H9 (cell line): ENCODE measurements at places on chromosomes 13 and 19.

DNA sequence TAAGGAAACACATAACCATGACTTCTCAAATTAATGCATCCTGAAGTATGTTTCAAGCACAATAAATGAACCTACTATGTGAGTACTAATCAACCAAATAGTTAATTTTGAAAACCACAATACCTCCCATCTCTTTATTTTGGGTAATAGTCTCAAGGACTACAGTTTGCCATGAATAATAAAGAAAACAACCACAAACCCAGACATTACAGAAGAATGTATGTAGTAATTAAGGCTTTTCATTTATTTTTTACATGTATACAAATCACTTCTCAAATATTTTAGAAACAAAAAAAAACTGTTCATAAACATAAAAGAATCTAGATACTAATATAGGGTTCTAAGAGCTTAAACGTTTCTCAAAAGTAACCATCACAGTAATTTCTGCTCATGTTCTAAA, 6.8 kb downstream of the KATNAL1 start:
- DNase-seq, result no peak
- H3K4me1 ChIP-seq, result no peaks in the 10 kb centered on the region
- no peak overlapping the region for H3K4me3 ChIP-seq
- H3K27ac ChIP-seq, result no peak overlapping the region

GRCh38 chr19:1861599-1862031, 1.8 kb downstream of the KLF16 start:
- peaks cover 3% of the 10 kb centered on the region; the same call in 1 of the 2 replicates for H3K4me1 ChIP-seq
- H3K27me3 ChIP-seq, result no peaks in the 10 kb centered on the region; the same call in 1 of the 2 replicates
- DNase-seq, result no peak
- peak overlapping the region; percentile 93 for H3K4me3 ChIP-seq
- no peak overlapping the region for H3K27ac ChIP-seq

GRCh38 chr19:16897856-16898161, 9.0 kb downstream of the F2RL3 start:
- no peaks in the 10 kb centered on the region for H3K36me3 ChIP-seq
- H3K4me3 ChIP-seq, result peak overlapping the region; percentile 85
- H3K27ac ChIP-seq, result no peak overlapping the region
- H3K4me1 ChIP-seq, result no peaks in the 10 kb centered on the region
- peaks cover 4% of the 10 kb centered on the region; the same call in 1 of the 2 replicates for H3K27me3 ChIP-seq

- no peaks in the 10 kb centered on the region for H3K4me1 ChIP-seq
- no peak overlapping the region for H3K27ac ChIP-seq
- no peak for DNase-seq
- no peak overlapping the region for H3K4me3 ChIP-seq
- H3K27me3 ChIP-seq, result peaks cover 10% of the 10 kb centered on the region
These were observed 870 bp upstream of the GRIN3B start for GRCh38 chr19:999379-999719.

DNA sequence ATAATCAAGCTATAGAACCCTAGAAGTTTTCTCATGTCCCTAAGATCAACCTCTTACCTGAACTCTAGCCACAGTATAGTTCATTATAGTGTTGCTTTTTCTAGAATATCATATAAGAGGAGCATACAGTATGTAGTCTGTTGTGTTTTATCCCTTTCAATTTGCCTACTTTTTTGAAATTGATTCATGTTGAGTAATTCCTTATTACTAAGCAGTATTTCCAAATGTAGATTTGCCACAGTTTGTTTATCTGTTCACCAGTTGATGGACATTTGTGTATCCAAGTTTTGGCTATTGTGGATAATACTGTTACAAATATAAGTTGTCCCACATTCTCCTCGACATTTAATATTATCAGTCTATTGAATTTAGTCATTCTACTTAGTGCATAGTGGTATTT, 138.0 kb downstream of the LMO7 start:
- no peak overlapping the region for H3K4me3 ChIP-seq
- H3K27me3 ChIP-seq, result no peaks in the 10 kb centered on the region; the same call in 1 of the 2 replicates
- no peak overlapping the region for H3K27ac ChIP-seq
- peaks cover 8% of the 10 kb centered on the region for H3K36me3 ChIP-seq

- H3K27ac ChIP-seq, result no peak overlapping the region
- no peaks in the 10 kb centered on the region for H3K36me3 ChIP-seq
These were observed 5.7 kb downstream of the JAK3 start for GRCh38 chr19:17841810-17842662.

DNA sequence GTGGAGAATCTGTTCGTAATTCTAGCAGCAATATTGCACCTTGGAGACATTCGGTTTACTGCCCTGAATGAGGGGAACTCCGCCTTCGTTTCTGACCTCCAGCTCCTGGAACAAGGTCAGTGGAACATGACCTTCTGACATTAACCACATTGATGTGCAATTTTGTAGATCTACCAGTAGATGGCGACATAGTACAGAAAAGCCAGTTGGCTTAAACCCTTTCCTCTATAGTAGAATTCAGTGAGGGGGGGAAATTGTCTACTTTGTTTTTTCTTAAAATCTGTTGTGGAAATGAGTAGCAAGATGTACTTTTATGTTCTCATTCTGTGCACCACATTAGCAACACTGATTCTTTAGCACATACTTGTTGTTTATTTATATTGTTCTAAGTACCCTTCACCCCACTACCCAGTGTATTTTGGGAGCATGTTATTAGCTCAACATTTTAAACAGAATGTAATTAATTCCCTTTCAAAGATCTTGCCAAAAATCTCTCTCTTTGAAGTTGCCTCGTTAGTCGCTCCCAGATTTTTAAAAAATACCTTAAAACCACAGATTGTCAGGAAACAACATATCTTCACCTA, 332.2 kb downstream of the MYO16 start:
- no peaks in the 10 kb centered on the region for H3K36me3 ChIP-seq
- H3K27me3 ChIP-seq, result no peaks in the 10 kb centered on the region
- DNase-seq, result no peak
- no peak overlapping the region for H3K27ac ChIP-seq

- H3K4me1 ChIP-seq, result peaks cover 8% of the 10 kb centered on the region; the same call in 1 of the 2 replicates
- no peak overlapping the region for H3K27ac ChIP-seq
- no peaks in the 10 kb centered on the region for H3K27me3 ChIP-seq
These were observed 11.7 kb downstream of the CIC start for GRCh38 chr19:42280815-42281145.

GRCh38 chr19:485583-486236, 10.6 kb upstream of the MADCAM1 start:
- no peaks in the 10 kb centered on the region; the same call in 1 of the 2 replicates for H3K4me1 ChIP-seq
- H3K4me3 ChIP-seq, result peak overlapping the region; percentile 45
- H3K27me3 ChIP-seq, result no peaks in the 10 kb centered on the region
- peaks cover 4% of the 10 kb centered on the region for H3K36me3 ChIP-seq

GRCh38 chr19:18929311-18929710, 9.8 kb downstream of the DDX49 start:
- H3K4me3 ChIP-seq, result no peak overlapping the region
- H3K27ac ChIP-seq, result no peak overlapping the region
- H3K4me1 ChIP-seq, result no peaks in the 10 kb centered on the region

DNA sequence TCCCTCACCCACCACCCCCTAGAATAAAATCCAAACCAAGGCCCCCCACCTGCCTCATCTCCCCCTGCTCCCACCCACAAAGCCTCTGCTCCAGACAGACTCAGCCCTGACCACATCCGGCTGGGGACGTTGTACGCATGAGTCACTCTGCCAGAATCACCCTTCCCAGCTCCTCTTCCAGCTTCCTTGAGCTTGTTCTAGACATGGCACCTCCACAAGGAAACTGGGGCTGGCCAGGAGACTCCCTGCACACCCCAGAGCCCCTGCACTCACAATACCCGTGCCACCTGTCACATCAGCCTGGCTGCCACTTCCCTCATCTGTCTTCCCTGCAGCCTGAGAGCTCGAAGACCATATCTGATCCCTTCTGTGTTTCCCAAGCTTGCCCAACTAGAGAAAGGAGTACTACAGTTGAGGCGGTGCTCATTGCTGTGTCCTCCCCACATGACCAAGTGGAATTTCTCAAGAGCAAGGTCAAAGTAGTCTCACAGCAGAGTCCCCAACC, 9.7 kb downstream of the DEDD2 start:
- H3K4me1 ChIP-seq, result no peaks in the 10 kb centered on the region
- no peak overlapping the region; the same call in 2 of the 3 replicates for H3K4me3 ChIP-seq
- H3K36me3 ChIP-seq, result peaks cover 72% of the 10 kb centered on the region
- no peaks in the 10 kb centered on the region for H3K27me3 ChIP-seq

- H3K27ac ChIP-seq, result no peak overlapping the region
- H3K4me3 ChIP-seq, result no peak overlapping the region
- DNase-seq, result no peak
- no peaks in the 10 kb centered on the region for H3K4me1 ChIP-seq
These were observed 201.5 kb upstream of the CSNK1A1L start for GRCh38 chr13:37306778-37307544.

DNA sequence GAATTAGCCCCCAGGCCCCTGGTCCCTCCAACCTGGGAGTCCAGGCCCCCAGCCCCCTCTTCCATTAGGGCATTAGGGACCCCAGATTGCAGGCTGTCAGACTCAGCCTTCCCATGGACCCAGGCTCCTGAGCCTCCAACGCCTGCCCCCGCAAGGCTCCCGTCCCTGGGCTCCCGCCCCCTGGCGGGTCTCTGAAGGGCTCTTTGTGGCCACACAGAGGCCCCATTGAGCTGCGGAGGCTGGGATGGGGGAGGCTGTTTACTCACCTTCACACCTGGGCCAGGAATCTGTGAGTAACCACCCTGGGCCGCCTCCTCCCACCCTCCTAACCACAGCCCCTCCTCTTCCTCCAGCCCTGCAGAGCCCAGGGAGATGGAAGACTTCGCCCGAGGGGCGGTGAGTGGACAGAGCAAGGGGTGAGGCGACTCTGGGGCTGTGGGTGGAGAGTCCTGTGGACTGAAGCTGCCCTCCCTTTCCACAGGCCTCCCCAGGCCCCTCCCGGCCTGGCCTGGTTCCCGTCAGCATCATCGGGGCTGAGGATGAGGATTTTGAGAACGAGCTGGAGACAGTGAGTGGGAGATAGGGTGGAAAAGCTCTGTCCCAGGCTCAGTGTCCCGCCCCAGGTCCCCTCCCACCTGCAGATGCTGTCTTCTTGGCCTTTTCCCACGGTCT, 4.9 kb downstream of the ARHGEF1 start:
- H3K27me3 ChIP-seq, result no peaks in the 10 kb centered on the region
- peak; percentile 92 for DNase-seq
- H3K27ac ChIP-seq, result no peak overlapping the region
- peaks cover 8% of the 10 kb centered on the region for H3K4me1 ChIP-seq
- peak overlapping the region; percentile 12; the same call in 2 of the 3 replicates for H3K4me3 ChIP-seq
- H3K36me3 ChIP-seq, result peaks cover 4% of the 10 kb centered on the region; the same call in 1 of the 2 replicates

GRCh38 chr13:94598281-94598680, 2.3 kb upstream of the TGDS start:
- no peak for DNase-seq
- no peak overlapping the region for H3K27ac ChIP-seq
- H3K36me3 ChIP-seq, result peaks cover 7% of the 10 kb centered on the region
- no peaks in the 10 kb centered on the region for H3K4me1 ChIP-seq
- H3K27me3 ChIP-seq, result no peaks in the 10 kb centered on the region; the same call in 1 of the 2 replicates

DNA sequence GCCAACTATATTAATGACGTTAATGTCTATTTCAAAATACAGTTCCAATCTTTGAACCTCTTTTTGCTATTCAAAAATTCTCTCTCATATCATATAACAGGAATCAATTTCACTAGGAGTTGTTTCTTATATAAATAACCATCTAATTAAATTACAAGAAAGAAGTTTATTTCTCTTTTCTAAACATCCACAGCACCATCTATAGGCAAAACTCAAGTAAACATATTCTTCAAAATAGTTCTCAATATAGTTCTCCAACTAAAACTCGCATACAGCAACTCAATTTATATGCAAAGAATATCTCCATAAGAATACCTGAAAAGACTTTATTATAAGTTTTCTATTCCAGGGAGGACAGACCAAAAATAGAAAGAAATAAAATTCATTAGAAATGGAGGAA, 65.6 kb downstream of the RBM26 start:
- no peaks in the 10 kb centered on the region for H3K27me3 ChIP-seq
- no peaks in the 10 kb centered on the region for H3K4me1 ChIP-seq
- H3K4me3 ChIP-seq, result no peak overlapping the region
- H3K36me3 ChIP-seq, result peaks cover 78% of the 10 kb centered on the region

DNA sequence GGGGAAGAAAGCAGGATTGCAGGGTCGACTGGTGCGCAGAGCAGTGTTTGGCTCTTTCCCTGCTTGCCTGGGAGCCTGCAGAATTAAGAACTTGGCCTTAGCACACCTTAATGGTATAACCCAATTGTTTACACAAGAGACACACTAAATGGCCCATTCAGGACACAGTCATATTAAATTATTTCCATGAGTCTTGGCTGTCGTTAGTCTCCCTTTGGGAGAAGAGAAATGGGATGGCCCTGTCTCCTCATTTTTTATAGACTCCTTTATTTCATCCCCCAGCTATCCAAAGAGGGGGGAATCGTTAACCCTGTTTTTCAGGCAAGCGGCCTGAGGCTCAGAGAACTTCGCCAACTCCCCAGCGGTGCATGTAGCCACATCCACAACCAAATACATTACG, 282.5 kb downstream of the SUCLA2 start:
- H3K27me3 ChIP-seq, result no peaks in the 10 kb centered on the region
- DNase-seq, result no peak
- H3K27ac ChIP-seq, result no peak overlapping the region
- H3K36me3 ChIP-seq, result no peaks in the 10 kb centered on the region
- H3K4me3 ChIP-seq, result no peak overlapping the region
- no peaks in the 10 kb centered on the region for H3K4me1 ChIP-seq

- no peaks in the 10 kb centered on the region for H3K27me3 ChIP-seq
- H3K27ac ChIP-seq, result no peak overlapping the region
- H3K4me3 ChIP-seq, result no peak overlapping the region
- no peak for DNase-seq
- peaks cover under 1% of the 10 kb centered on the region; the same call in 1 of the 2 replicates for H3K4me1 ChIP-seq
These were observed 28.3 kb downstream of the CEBPG start for GRCh38 chr19:33401683-33402420.

GRCh38 chr19:40560092-40560507, 16.6 kb upstream of the SHKBP1 start:
- no peak overlapping the region for H3K27ac ChIP-seq
- H3K4me3 ChIP-seq, result no peak overlapping the region
- H3K36me3 ChIP-seq, result no peaks in the 10 kb centered on the region
- no peaks in the 10 kb centered on the region; the same call in 1 of the 2 replicates for H3K27me3 ChIP-seq

GRCh38 chr19:44684892-44685863, 13.8 kb upstream of the CEACAM16 start:
- no peak overlapping the region for H3K4me3 ChIP-seq
- H3K27ac ChIP-seq, result no peak overlapping the region
- peak; percentile 51 for DNase-seq
- no peaks in the 10 kb centered on the region for H3K36me3 ChIP-seq
- H3K4me1 ChIP-seq, result peaks cover 2% of the 10 kb centered on the region; the same call in 1 of the 2 replicates

DNA sequence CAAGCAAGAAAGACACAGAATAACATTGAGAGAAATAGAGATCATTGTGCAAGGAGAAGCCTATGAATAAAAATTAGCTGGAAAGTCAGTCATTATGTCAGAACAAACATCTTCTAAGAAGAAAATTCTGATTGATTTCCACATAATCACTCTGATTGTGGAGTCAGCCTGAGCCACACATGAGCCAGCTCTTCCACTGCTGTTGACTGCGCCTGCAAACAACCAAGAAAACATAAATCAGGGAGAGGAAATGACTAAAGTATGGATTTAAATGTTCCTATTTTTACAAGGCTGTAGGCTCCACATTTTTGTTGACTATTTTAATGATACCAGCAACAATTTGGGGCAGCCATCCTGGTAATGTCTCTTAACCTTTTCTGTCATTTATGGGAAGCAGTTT, 962.3 kb downstream of the EFNB2 start:
- H3K27me3 ChIP-seq, result no peaks in the 10 kb centered on the region
- H3K4me3 ChIP-seq, result no peak overlapping the region
- H3K27ac ChIP-seq, result no peak overlapping the region

- H3K4me3 ChIP-seq, result no peak overlapping the region
- no peak for DNase-seq
- H3K27me3 ChIP-seq, result no peaks in the 10 kb centered on the region
- no peaks in the 10 kb centered on the region for H3K4me1 ChIP-seq
- H3K27ac ChIP-seq, result no peak overlapping the region
These were observed 121.9 kb downstream of the DLEU7 start for GRCh38 chr13:50721672-50721992.

- no peaks in the 10 kb centered on the region; the same call in 1 of the 2 replicates for H3K4me1 ChIP-seq
- H3K4me3 ChIP-seq, result peak overlapping the region; percentile 33; the same call in 1 of the 3 replicates
- no peaks in the 10 kb centered on the region for H3K27me3 ChIP-seq
- no peak overlapping the region for H3K27ac ChIP-seq
These were observed 2.9 kb upstream of the IRS2 start for GRCh38 chr13:109789262-109789661.
